ENCODE measurements at places on chromosomes 6 and 20. TPM values are rescaled to one million over a fixed set of nuclear protein-coding genes. Genes with fewer than 3 reads are reported as not detected.

Gene KHDC1L
- total RNA-seq, result not detected

Gene MLN
- not detected for total RNA-seq

Gene SALL4
- 0.05 TPM for total RNA-seq

Gene SLC22A3
- total RNA-seq, result 2.2 TPM

Gene CPXM1
- total RNA-seq, result not detected

Gene MAS1
- not detected for total RNA-seq

Gene L3MBTL1
- 5.3 TPM for total RNA-seq

Gene MRAP2
- total RNA-seq, result 0.46 TPM

Gene WFDC10B
- total RNA-seq, result not detected

Gene MROH8
- 1.2 TPM for total RNA-seq

Gene PACRG
- total RNA-seq, result 0.19 TPM

Gene GSTA3
- not detected for total RNA-seq

Gene ELOVL5
- 56.0 TPM for total RNA-seq

Gene EDN1
- 8.1 TPM for total RNA-seq

Gene TMEM170B
- 0.05 TPM for total RNA-seq

Gene CST4
- total RNA-seq, result not detected

Gene MUC22
- total RNA-seq, result not detected

Gene NT5E
- total RNA-seq, result 50.2 TPM

Gene OR2J2
- total RNA-seq, result not detected

Gene TSBP1
- total RNA-seq, result not detected

Gene OR2B6
- total RNA-seq, result not detected

Gene NOP56
- 157 TPM for total RNA-seq

Gene TSHZ2
- total RNA-seq, result 1.2 TPM
